Stimulated activated CD8-positive, alpha-beta memory T cell treated with anti-CD3 and anti-CD28 coated beads, Interleukin-15, amount 100 ng/mL, for 4 hours (primary cell): ENCODE measurements at places on chromosomes 7 and 10.

DNA sequence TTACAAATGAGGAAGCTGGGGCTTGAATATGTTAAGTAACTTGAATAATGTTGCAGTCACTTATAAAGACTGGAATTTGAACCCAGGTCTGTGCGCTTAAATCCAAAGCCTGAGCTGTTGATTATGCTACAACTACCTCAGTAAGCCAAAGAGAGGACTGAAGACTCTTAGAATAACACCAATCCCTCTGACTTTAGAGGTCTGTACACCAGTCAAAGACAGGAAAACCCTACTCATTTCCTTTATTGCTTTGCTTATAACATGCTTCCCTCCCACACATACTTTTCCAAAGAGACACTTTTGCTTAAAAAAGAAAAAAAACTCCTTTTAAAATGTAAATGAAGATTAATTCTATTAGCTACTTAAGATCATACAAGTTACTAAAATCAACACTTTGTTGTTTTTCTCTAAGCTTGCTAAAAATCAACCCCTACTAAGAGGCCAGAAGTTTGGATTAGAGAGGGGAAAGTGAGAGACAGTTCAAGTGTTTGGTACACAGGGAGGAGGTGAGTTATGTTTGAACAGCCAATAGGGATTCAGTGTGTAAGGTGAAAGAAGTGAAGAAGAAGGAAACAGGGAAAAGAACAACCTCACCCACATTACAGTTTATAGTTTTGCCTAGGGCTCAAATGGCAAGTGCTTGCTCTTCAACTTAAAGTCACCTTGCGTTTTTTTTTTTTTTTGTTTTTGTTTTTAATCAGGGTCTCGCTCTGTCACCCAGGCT, 74.8 kb downstream of the MDH2 start:
- DNase-seq, result no peak

GRCh38 chr7:158586499-158587161, 993 bp downstream of the PTPRN2 start:
- no peak for DNase-seq

- DNase-seq, result no peak
Measured at GRCh38 chr10:98957801-98958200, 277.9 kb downstream of the HPSE2 start.

GRCh38 chr10:86226781-86227201, 139.8 kb downstream of the GRID1 start:
- DNase-seq, result no peak

DNA sequence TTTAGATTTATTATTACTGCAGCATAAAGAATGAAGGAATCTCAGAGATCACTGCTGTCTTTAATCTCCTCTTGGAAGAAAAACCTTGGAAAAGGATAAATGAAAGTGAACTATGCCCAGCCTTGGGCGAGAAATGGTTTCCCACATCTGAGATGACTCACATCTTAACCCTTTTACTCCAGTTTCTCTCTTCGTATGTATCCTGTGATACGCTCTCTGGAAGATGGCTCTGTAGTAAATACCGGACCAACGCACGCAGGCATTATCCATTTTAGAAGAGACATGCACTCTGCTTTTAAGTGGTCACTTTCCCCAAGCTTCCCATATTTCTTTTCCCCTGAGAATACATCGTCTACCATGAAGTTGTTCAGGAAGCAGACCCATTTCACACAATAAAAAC, 207.3 kb upstream of the BMPER start:
- DNase-seq, result no peak

DNA sequence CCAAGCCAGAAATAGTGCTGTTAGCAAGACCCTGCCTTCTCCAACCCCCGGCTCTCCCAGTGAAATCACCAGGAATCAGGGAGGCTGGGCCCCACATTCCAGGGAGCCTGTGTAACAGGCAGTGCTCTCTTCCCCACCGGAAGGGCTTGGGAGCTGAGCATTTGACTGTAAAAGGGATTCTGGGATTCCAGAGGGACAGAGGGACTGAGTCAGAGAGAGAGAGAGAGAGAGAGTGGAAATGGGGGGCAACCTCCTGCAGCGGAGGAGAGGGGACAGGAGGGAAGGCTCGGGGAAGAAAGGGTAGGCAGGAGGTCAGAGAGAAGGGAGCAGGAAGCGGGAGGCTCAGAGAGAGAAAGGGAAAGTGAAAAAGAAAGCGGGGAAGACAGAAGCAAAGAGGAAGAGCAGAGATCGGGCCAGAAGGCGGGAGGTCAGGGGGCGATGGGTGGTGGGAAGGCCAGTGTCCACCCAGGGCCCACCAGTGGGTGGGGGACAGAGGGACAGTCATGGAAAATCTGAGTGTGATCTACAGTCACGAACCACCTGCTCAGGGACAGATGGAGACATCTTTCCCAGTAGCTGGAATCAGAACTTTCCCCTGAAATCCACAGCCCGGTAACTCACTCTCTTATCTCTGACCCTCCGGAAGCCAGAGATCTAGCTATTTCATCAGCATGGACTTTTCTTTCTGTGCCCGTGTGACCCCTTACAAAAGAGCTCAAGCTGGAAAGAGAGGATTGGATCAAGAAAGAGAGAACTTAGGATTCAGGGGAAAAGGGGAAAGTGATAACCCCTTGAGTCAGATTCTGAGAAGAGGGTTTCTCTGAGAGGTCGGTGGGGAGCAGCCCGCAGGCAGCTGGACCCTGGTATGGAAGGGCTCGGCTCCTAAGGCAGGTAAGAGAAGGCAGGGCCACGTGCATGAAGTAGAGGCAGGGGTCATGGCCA, 4.6 kb upstream of the SERPINE1 start:
- no peak for DNase-seq

DNA sequence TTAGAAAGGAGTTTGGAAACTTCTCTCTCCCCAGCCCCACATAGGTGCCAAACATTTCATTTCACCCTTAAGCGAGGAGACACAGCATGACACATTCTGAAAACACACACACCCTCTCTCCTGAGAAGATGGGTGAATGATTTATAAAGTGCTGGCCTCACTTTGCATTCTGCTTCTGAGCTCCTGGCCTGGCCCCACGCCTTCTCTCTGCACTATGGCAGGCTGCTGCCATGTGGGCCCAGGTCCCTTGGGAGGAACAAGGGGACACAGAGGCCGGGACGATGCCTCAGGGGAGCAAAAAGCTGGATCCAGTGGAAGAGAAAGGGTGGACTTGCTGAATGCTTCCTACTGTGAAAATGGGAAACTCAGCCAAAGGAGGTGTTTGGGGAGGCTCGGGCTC, 56.0 kb downstream of the CPXM2 start:
- no peak for DNase-seq

DNA sequence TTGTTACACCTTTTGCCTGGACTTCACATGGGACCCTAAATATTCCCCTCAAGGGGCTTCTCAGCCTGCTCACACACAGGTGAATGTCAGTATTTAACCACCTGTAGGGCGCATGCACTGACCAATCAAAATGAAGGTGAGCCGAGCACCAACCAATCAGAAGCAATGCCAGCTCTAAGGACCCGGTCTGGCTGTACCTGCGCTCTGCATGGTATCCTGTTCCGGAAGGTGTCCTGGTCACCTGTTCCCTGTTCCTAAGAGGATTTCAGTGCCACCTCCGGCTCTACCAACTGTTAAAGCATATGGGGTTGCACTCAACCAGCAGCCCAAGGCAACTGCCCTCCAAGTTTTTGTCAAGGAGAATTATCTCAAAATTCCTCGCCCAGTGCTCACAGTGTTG, 18.4 kb upstream of the CALN1 start:
- no peak for DNase-seq

GRCh38 chr7:13908667-13909397, 80.6 kb downstream of the ETV1 start:
- no peak for DNase-seq

DNA sequence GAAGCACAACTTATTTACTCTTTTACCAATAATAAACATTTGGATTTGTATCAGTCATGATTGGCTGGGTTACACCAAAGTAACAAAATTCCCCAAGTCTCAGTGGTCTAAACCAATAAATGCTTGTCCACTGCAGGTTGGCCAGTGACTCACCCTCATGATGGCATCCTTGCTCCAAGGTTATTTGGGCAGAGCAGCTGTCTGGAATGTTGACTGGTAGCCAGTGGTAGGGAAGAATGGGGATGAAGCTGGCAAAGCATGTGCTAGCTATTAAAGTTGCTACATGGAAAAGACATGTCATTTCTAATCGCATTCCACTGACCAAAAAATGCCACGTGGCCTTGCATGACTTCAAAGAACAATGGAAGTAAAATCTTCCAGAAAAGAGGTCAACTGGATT, 1168.7 kb upstream of the CELF2 start:
- DNase-seq, result no peak

DNA sequence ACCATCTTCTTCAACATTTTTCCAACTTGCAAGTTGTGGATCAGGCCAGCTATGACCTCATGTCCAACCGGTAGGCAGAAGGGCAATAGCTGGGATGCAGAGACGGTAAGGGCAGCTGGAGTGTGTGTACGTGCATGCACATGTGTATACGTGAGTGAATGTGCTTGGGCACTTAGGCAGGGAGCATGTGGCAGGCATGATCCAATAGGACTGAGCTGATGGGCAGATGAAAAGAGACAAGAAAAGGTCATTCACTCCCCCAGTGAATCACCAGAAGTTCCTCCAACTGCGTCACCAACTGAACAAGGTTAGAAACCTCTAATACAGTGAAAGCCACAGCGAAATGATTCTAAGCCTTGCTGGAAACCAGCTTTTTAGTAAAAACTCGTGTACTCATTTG, 176.1 kb downstream of the FGFR2 start:
- no peak for DNase-seq
